ENCODE measurements at places on chromosomes 7 and 10.

- DNase-seq: no peak
Measured at GRCh38 chr7:75716992-75717626, 21.6 kb downstream of the HIP1 start.

GRCh38 chr10:112229096-112229495, 45.5 kb upstream of the GPAM start:
- no peak for DNase-seq

- DNase-seq: no peak
Measured at GRCh38 chr7:158868764-158869410, 12.5 kb downstream of the DYNC2I1 start.

DNA sequence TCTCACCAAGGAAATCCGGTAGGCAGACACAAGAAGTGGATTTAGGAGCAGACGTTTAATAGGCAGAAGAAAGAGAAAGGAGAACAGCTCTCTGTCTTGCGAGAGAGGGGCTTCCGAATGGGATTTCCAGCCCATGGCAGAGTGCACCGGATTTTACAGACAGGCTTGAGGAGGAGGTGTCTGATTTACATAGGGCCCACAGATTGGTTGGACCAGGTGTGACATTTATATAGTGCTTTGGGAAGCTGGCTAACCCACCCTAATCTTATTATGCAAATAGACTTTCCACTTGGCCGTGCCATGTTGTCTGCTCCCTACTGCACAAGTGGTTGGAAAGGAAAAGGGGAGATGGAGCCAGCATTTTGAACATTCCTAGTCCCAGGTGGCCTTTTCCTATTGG, 57.8 kb downstream of the ANKMY2 start:
- no peak for DNase-seq

DNA sequence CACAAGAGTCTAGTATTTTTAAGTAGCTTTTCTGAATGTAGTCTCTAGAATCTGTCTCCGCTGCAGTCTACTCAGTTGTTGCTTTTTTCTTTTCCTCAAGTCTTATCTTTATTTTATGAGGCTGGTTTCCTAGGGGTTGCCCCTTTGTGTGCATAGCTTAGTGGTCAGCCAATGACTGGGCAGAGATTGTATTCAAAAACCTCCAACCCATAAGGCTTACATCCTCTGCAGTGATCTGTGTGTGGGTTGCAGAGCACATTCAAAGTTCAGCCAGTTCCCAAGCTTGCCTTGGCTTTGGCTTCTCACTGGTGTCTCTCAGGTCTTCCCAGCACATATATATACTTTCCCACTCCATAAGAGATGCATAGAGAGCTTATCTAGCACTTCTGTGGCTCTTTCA, 160.0 kb upstream of the TCF7L2 start:
- DNase-seq: no peak

- DNase-seq: no peak
Measured at GRCh38 chr7:54961391-54961790, 57.4 kb upstream of the EGFR start.
